ENCODE measurements at places on chromosomes 7 and 10. TPM values are rescaled to one million over a fixed set of nuclear protein-coding genes. Genes with fewer than 3 reads are reported as not detected.

The MSS51 gene
- total RNA-seq: 0.71 TPM

GRCh38 chr7:131511774-131512535 lies 44.5 kb downstream of the PODXL start:
- no peak for DNase-seq

DNA sequence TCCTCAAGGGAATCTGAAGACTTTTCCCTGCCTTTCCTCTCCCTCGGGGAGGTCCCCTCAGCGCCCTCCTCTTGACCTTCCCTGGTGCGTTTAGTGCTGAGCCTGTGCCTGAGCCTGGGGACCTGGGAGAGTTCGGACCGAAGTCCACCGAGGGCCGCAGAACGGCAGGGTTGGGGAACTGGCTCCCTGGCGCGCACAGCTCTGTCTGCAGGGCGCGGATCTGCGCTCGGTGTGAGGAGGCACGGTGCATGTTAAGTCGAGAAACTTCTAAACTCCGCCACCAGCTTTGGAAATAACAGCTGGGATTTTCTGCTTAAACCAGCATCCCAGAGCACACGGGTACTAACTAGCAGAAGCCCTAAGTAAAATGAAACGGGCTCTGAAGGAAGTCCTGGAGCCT lies 44.2 kb upstream of the SLC29A4 start:
- no peak for DNase-seq

- peak; percentile 15 for DNase-seq
Measured at GRCh38 chr10:100826983-100827818, 81.8 kb downstream of the PAX2 start.

DNA sequence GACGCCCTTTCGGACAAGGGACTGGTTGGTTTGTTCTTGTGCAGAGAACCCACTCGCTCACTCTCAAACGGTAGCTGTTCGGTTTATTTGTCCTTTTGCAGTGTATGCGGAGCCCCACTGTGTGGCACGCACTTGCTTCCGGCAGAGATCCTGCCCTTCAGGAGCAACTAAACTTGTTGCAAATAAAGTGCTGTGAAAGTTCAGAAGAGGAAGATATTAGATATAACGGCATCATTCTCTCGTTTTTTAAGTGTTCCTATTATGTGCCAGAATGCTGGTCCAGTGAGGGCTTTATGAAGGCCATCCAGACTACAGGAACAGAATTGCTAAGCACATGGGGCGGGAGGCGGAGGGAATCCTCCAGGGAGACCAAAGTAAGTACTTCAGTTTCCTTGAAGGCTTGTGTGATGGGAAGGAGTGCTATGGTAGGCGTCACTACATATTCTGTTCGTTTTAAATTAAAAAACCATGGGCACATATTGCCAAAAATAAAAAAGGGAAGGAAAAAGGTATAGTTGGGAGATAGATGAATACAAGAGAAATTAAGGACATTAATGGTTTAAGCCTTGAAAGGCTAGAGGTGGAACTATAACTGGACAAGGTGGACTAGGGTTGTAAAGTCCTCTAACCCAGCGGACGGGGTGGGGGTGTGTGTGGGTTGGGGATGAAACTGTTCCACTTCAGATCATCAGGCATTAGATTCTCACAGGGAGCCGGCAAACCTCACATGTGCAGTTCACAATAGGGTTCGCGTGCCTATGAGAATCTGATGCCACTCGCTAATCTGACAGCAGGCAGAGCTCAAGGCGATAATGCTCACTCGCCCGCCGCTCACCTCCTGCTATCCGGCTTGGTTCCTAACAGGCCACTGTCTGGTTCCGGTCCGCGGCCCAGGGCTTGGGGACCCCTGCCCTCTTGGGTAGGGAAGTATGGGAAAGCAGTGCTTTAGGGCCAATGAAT lies 704 bp upstream of the ERLIN1 start:
- DNase-seq: no peak

DNA sequence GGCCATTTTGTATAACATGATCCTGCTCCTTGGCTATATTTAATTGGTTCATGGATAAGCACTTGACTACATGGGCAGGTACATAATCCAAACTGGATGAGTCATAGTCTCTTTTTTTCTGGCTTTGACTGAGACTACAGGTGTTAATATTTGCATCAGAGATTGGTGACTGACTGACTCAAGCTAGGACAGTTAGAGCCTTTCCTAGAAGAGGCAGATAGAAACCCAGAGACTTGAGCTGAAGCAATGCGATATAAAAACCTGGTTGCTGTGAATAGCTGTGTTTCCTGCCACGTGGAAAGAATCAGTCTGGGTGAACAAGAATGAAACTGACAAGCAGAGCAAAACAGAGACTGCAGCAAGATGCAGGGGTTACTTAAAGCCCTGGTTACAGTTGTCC lies 81.0 kb downstream of the SAMD9 start:
- DNase-seq: no peak

- no peak for DNase-seq
Measured at GRCh38 chr10:127971963-127972615, 65.2 kb downstream of the PTPRE start.
